ENCODE measurements at places on chromosomes 1 and 21. TPM values are rescaled to one million over a fixed set of nuclear protein-coding genes. Genes with fewer than 3 reads are reported as not detected.
A peak's percentile ranks its signal among the peaks of the same experiment; 100 is the strongest.

Gene ZBTB8A
- 5.9 TPM for total RNA-seq

DNA sequence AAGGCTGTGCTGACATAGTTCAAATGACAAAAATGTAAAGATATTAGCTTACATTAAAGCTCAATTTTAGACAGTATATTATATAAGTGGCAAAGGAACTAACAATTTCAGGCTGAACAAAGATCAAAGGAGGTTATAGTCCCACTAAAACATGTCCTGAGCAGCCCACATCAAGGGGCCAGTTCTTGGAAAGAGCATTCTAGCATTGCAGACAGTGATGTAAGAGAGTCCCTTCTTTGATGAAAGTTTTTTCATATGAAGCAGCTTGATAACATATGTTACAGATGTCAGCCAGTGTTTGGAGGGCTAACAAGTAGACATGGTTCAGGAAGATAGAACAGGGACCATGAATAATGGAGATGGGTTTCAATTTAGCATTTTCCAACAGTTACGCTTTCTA lies 301.7 kb downstream of the NTNG1 start:
- no peaks in the 10 kb centered on the region for H3K27me3 ChIP-seq
- no peak for DNase-seq
- H3K36me3 ChIP-seq = no peaks in the 10 kb centered on the region

DNA sequence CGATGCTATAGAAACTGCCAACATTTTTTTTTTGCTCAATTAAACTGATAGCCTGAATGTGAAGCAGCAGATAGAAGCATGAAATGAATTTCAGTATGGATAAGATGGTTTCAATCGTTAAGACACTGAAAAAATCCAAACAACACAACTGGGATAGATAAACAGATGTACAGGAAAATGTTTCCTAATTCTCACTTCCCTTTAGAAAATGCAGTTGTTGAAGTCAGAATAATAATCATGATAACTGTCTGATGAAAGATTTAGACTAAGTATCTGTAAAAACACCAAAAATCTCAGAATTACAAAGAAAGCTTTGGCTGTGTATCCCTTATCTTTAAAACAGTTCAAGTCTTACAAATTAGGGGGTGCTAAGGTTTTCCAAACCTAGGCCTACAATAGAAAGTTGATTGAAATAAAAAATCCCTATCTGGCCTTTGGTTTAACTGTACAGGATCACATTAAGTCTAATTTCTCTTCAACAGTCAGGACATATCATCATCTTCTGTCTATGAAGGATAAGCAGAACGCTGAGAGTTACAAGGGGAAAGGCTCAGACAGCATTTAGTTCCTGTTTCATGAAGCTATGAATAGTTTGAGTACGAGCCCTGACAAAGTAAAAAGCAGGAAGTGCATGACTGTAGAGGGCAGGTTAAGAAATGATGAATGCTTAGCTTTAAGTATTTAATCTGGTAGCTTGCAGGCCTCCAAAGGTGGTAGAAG lies 203.2 kb downstream of the APP start:
- no peak overlapping the region for H3K27ac ChIP-seq
- H3K36me3 ChIP-seq = peaks cover 2% of the 10 kb centered on the region
- peak; percentile 25 for DNase-seq
- peaks cover 3% of the 10 kb centered on the region for H3K4me1 ChIP-seq
- H3K4me3 ChIP-seq = no peak overlapping the region
- no peaks in the 10 kb centered on the region for H3K27me3 ChIP-seq

DNA sequence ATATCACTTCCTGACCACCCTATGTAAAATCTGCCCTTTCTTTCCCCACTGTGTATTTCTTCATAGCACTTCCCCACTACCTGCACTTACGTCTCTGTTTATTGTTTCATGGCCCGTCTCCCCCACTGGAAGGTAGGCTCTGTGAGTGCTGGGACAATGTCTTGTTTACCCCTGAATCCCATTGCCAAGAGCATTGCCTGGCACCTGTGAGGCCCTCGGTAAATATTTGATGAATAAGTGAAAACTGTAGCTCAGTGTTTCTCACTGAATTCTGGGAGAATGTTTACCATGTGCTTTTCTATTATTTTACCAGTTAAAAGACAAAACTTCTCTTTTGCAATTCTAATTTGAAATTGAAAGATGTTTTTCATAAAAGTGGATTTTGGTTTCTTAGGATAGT lies 11.8 kb downstream of the NFASC start:
- no peaks in the 10 kb centered on the region for H3K4me1 ChIP-seq
- H3K4me3 ChIP-seq = no peak overlapping the region
- no peak for DNase-seq

- no peak for DNase-seq
- H3K27me3 ChIP-seq = no peaks in the 10 kb centered on the region
- H3K36me3 ChIP-seq = no peaks in the 10 kb centered on the region
- no peak overlapping the region for H3K27ac ChIP-seq
These were observed 71.1 kb downstream of the LRRC8C start for GRCh38 chr1:89704014-89704413.

- DNase-seq = no peak
- H3K4me1 ChIP-seq = no peaks in the 10 kb centered on the region
- no peak overlapping the region for H3K27ac ChIP-seq
- H3K4me3 ChIP-seq = no peak overlapping the region
- H3K27me3 ChIP-seq = no peaks in the 10 kb centered on the region
These were observed 74.1 kb upstream of the PLA2G4A start for GRCh38 chr1:186754542-186755145.

DNA sequence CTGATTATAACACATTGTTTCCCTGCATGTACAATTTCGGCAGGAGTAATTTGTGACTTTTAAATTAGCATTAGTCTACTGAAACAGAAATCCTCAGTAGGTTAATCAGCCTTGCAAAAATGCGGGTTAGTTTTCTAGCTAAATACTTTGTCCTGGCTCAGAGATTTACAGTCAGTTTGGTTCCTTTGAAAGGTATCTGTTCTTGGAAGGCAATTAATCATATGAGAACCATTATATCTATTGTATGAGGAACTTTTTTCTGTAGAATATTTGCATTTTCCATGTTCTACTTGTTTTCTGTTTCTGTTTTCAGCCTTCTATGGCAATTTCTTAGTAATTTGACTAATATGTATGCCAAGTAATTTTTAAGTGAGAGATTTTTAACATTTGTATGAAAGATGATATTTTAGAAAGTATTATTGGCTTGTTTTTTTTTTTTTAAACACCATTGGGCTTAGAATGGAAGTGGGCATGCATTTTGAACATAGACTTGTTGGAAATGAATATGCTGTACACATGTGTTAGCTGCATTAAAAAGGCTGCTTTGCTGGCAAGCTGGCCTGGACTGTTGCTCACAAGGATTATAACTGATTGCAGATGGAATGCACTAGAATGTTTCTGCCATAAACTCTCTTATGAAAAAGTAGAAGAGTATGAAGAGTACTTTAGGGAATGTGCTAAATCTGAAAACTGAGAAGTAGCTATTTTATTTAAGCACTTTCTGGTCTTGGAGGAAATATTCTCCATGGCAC lies 26.2 kb downstream of the KIF1B start:
- no peaks in the 10 kb centered on the region for H3K4me1 ChIP-seq
- H3K4me3 ChIP-seq = no peak overlapping the region
- H3K27me3 ChIP-seq = no peaks in the 10 kb centered on the region
- H3K27ac ChIP-seq = no peak overlapping the region
- peak; percentile 43 for DNase-seq
